H1 (cell line): ENCODE measurements at places on chromosomes 2 and 18. TPM values are rescaled to one million over a fixed set of nuclear protein-coding genes. Genes with fewer than 3 reads are reported as not detected.

- DNase-seq, result no peak
Measured at GRCh38 chr2:217901835-217902378, 100.9 kb downstream of the TNS1 start.

DNA sequence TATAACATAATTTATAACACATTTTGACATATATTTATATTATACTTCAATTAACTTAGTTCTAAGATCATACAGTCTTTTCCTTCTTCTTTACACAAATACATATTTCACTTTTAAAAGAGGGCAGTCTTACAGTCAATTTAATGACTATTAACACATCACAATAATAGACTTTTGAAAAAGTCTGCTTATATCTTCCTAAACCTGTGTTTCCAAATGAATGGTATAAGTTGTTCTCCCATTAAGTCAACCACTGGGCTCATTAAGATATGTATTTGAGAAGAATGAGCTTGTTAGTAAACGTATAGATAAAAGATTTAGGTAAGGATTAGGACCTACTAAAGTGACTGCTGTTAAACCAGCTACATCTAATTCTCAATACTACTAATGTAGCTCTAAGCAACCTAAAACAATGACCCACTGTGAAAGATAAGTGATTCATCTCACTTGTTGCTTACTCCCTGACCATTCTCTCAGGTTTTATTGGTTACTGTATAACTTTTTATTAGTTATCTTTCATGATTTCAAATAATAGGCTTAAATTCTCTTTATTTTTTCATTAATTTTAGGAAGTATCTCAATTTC is 27.0 kb downstream of the SLC40A1 start:
- DNase-seq, result no peak

DNA sequence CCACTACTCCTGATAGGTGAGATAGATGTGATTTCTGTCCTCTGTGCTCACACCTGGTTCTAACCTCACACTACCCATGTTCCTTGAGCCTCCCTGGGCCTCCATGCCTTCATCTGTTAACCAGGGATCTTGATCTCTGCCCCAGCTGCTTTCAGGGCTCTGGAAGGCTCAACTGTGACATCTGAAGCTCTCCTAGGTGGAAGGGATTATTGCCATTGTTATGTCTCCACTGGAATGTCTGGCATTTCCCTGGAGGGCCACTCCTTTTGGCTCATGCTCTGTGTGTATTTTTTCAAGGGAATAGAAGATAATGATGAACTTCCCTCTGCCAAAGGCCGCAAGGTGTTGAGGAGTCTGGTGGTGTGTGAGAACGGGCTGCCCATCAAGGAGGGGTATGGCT is 41.2 kb downstream of the PCARE start:
- DNase-seq, result no peak

DNA sequence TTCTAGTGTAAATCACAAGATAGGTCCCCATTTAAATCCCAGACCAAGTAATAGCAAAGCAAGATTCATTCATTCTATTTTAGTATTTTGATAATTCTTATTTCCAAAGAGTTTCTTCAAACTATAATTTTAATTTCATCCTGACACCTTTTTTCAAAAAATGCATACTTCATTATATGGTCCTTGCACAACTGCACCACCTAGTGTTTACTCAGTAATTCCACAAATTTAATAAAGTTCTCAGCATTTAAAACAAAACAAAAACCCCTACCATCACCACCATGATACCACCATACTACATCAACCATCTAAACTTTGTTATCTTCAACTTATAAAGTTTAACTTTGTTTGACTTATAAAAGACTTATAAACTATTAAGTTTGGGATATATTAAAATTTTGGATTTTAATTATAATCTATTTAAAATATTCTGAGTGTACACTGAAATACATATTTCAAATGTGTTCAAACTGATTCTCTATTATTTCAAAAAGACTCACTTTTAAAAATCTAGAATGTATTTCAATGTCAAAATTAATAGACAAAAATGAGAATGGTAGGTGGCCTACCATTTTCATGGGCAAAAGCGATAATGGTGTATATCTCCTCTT is 44.2 kb downstream of the WDPCP start:
- DNase-seq, result no peak

DNA sequence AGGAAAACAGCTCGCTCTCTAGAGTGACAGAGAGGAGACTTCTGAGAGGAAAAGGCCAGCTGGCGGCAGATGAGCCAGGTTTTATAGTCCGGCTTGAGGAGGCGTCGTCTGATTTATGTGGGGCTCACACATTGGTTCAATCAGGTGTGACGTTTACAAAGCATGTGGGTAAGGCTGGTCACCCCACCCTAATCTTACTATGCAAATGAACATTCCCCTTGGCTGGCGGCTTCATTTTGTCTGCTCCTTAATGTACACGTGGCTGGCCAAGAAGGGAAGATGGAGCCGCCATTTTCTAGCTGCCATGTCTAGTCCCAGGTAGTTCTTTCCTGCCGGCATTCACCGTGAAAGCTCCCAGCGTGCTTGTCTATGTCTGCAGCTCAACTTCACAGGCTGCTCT is 299.1 kb upstream of the SPRED2 start:
- no peak for DNase-seq

DNA sequence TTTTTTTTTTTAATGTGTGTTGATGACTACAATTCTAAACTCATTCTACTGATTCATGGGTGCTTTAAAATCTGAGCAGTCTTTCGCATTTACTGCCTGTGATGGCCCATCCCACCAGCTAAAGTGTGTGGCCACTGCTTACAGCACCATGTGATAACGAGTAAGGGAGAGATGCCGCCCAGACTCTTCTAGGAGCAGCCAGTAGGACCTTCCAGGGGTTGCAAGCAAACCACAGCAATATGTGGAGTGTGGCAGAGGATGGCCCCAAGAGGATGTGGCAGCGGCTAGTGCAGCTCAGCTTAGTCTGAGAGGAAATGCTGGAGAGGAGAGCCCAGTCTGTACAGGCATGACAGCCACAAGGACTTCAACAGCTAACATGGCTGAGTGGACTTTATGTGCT is 14.9 kb downstream of the IL1B start:
- no peak for DNase-seq

CHN1 gene
- total RNA-seq, result 50.4 and 54.0 TPM in 2 replicates

TNFRSF11A gene
- 10.6 and 11.1 TPM in 2 replicates for total RNA-seq
